Urothelium cell line (cell line): ENCODE measurements at places on chromosomes 12 and 14.
A peak's percentile ranks its signal among the peaks of the same experiment; 100 is the strongest.

DNA sequence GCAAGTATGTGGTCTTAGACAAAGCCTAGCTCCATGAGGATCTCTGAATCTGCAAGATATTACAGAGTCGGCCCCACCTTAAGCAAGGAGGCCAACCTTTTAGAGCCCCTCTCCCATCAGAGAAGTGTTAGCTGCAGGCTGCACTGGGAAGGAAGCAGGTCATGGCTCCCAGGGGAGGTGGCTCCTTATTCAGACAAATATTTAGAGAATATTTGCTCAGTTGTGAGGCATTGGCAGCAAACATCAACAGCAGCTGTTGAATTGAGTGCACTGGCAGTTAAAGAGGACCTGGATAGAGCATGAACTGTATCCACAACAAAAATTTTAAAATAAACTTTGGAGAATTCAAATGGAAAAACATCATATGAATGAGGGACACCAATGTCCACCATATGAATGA, 44.7 kb downstream of the FSCB start:
- no peak for DNase-seq

GRCh38 chr14:22935156-22935555, 6.0 kb upstream of the PRMT5 start:
- DNase-seq: no peak

GRCh38 chr12:85979641-85980040, 105.5 kb downstream of the NTS start:
- no peak for DNase-seq

DNA sequence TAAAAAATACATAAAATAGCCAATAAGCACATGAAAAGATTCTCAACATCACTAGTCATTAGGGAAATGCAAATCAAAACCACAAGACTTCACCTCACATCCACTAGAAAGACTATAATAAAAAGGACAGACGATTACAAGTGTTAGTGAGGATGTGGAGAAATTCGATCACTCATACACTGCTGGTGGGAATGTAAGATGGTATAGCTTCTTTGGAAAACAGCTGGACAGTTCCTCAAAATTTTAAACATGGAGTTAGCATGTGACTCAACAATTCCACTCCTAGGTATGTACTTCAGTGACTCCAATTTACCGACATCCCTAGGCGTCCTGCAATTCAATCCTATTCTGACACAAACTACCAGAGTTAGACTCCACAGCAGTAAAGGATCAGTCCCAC, 13.7 kb downstream of the TRIM9 start:
- DNase-seq: no peak

DNA sequence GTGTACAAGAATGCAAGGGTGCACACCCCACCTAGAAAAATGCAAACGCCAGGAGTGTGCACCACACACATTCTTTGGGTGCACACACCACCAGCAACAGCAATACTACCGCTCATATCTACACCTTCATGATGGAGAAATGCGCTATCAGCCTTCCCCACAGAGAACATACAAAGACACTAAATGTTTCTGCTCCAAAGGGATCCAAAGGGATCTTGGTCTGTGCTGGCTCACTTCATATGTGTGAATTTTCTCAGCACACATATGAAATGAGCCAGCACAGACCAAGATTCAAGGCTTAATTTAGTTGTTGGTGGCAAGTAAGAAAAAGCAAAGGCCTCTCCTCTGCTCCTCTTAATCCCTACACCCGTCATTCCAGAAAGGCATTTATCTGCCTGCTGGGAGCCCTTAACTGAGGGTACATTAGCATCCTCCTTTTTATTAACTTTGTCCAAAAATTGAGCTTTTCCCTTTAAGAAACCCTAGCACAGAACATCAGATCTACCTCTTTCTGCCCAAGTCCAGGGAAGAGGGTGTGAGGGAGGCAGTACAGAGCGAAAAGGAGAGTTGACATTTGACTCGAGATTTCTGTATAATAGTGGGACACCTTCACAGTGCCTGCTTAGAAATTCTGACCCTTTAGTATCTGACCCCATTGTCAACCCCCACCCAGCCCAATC, 8.3 kb downstream of the BMP4 start:
- DNase-seq: no peak

DNA sequence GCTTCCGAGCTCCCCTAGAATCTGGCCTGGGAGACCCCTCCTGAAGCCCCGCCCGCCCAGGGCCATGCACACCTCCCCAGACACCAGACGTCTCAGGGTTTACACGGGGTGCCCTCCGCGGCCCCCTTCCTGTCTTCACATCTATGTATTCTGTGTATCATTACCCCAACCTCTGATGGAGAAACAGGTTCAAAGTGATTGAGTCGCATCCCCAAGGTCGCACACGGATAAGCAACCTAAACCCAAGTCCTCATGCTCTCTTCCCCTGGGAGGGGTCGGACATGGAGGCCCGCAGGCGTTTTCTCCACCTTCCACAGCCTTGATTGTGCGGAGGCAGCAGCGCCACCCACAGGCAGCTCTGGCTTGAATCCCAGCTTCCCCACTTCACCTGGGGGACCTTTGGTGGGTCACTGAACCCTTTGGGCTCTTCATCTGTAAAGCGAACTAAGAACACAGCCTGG, 237.3 kb downstream of the BCL11B start:
- no peak for DNase-seq

GRCh38 chr12:47267571-47267970, 187.8 kb upstream of the AMIGO2 start:
- no peak for DNase-seq

DNA sequence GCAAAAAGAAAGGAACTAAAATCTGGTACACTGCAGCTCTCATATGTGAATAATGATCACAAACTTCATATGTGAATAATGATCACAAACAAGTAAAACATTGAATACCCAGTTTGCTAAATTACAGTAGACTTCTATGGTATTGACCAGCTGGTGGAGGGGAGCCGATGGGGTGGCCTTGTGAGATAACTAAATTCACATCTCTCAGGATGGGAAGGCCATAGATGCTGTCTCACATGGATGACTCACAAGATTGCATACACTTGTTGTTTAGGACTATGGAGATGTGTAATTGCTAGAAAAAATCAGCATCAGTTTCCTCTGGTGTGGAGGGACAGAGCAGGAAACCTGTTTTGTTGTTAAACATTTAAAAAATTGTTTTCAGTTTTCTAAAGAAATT, 49.2 kb downstream of the ACACB start:
- DNase-seq: no peak

GRCh38 chr12:95102916-95103671, 29.7 kb upstream of the NR2C1 start:
- DNase-seq: peak; percentile 69

DNA sequence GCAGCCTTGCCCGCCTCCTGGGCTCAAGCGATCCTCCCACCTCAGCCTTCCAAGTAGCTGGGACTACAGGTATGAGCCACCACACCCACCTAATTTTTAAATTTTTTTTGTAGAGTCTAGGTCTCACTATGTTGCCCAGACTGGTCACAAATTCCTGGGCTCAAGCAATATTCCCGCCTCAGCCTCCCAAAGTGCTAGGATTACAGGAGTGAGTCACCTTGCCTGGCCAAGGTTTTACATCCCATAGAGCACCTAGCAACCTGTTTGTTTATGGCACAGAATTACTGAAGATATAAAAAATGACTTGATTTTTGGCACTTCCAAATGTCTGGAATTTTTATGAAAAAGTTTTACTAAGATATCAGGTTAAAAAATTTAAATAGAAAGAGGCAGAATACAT, 16.5 kb downstream of the MYO1A start:
- no peak for DNase-seq

GRCh38 chr12:45415393-45415817, 199.5 kb downstream of the ANO6 start:
- DNase-seq: peak; percentile 86

DNA sequence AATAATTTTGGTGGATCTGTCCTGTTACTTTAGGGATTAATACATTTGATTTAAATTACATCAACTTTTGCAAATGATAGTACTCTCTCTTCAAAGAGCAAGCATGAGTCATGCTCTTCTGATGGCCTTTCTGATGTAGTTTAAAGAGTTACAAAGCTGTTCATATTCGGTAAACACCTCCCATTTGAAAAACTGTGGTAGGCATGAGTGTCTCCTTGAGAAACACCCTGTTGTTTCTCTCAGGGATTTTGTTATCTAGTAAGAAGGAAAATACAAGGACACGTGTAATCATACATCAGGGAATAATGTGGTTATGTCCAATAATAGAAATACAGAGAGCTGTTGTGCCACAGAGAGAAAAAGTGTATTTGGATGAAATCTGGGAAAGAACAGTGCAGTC, 53.3 kb upstream of the E2F7 start:
- no peak for DNase-seq

DNA sequence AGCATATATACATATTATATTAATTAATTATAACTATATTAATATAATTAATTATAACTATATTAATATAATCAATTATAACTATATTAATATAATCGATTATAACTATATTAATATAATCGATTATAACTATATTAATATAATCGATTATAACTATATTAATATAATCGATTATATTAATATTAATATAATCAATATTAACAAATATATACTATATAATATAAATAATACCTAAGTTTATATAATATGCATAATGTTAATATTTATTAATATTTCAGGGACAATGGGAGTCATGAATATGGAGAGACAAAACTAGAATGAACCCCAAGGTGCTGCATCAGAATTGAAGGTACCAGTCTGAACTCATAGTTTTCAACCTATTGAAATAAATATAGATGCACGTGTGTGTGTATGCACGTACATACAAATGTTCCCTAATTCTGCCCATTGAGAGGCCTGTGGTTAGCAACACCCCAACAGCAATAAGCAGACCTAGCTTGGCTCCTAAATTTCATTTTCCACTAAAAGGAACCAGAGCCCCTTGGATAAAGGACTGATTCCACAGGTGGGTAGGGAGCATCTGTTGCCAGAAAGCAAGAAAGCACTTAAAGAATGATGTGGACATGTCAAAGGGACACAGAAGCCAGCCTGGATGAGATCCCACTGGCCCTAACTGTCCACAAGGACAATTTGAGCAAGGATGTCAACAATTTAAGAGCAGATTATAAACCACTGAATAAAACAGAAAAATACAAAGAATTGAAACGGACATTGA, 21.3 kb downstream of the SSH1 start:
- no peak for DNase-seq

DNA sequence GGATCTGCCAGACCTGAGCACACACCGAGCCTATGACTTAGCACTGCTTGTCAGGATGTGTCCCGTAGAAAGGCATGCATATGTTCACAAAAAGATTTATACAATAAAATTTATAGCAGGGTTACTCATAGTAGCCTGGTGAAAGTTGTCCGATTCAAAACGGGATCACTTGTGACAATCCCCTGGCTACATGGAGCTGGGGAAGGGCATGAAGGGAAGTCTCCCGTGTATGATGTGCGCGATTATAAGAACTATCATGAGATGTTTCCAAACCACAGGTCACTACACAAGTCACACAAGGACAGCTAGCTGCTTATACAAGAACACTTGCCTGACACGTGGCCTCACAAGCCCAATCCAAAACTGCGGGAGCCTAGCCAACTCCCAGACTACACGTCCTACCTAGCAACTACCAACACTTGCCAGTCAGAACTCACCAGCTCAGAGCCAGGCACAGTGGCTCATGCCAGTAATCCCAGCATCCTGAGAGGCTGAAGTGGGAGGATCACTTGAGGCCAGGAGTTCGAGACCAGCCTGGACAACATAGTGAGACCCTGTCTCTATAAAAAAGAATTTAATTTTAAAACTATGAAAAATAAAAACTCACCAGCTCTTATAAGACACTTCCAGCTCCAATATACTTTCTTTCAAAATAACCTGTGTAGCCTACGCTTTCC, 7.5 kb upstream of the CDCA4 start:
- no peak for DNase-seq

- DNase-seq: no peak
Measured at GRCh38 chr14:90809530-90810312, 6.5 kb downstream of the TTC7B start.
